ENCODE measurements at places on chromosomes 5 and 9. TPM values are rescaled to one million over a fixed set of nuclear protein-coding genes. Genes with fewer than 3 reads are reported as not detected.

DNA sequence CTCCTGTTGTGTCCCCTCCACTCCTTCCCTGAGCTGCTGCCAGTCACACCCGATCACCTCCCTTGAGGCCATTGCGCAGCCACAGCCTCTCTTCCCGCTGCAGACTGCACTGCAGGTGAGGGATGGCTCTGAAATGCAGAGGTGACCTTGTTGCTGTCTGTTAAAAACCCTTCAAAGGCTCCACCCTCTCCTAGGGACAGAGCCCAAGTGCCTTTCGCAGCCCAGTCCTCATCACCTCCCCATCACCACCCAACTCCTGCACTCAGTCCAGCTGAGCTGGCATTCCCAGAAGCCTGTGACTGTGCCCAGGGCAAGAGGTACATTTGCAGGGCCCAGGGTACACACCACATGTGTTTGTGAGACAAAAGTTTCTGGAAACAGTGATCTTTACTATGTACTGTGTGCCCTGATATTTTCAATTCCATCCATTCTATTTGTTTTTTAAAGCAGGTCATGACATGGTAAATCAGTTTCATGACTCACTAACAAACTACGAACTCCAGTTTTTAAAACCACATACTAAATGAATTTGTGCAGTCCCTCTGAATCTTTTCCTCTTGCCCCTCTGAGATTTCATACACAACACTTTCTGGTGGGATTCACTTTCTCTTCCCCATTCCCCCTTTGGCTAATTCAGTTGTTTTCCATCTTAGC lies 73.0 kb upstream of the SPOCK1 start:
- DNase-seq, result no peak

GRCh38 chr5:8923526-8923925 lies 622.3 kb downstream of the SEMA5A start:
- no peak for DNase-seq

GRCh38 chr5:76617675-76618074 lies 5.5 kb downstream of the F2RL2 start:
- DNase-seq, result no peak

- DNase-seq, result no peak
Observed at GRCh38 chr9:27673641-27674040, 100.4 kb upstream of the C9orf72 start.

The SGCD gene
- not detected for total RNA-seq

The C5orf58 gene
- not detected for total RNA-seq

The OLFML2A gene
- total RNA-seq, result not detected

The ENTREP1 gene
- total RNA-seq, result 0.77 TPM

The TNFSF8 gene
- total RNA-seq, result 47.6 TPM

The SV2C gene
- 0.02 TPM for total RNA-seq
